ENCODE measurements at places on chromosomes 2 and 18.

DNA sequence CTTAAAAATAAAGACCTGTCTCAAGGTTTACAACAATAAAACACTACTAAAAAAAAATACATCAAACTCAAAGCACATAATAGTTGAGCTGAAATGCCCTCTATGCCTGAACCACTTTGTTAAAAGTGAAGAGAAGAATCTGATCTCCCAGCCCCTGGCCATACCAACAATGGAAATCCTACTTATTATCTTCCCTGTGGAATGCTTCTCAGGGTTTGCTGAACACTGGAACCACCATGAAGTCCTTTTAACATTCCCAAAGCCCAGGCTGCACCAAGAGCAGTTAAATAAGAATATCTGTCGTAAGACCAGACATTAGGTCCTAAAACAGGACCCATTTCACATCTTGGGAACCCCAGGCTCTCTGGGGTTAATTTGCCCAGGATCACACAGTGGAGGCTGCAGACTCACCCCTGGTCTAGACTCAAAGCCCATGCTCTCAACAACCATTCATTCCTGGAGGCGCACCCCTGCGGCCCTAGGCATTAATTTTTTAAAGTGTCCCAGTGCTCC lies 285.8 kb downstream of the STK39 start:
- DNase-seq: no peak

DNA sequence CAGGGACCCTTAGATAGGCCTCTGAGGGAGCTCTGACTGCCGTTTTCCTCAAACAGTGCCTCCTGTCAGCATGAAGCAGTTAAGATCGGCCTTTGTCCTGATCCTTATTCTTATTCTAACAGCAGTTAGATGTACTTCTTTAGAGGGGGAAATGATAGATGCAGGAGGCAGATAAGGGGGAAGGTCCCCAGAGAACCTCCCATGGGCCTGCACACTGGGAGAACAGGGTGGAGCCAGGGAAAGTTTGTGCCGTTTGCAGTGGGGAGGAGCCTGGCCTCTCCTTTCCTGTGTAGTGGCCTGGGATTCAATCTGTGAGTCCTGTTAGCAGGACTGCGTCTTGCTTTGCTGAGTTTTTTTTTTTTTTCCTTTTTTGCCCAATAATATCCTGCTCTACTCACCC lies 7.9 kb upstream of the INPP4A start:
- DNase-seq: no peak

DNA sequence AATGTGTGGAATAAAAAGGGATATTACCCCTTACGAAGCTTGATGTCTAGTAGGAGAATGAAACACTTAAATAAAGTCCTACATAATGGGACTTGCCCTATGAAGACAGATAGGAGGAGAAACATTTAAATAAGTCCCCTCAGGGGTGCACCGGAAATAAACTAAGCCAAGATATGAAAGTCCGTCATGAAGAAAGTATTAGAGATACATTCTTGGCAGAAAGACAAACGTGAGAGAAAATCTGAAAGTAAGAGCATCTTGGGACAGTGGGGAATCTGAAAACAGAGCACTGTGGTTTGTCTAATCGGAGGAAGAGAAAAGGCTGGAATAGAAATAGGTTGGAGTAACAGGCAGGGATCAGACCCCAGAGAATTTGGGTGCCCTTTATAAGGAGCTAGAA lies 516.9 kb upstream of the DSEL start:
- no peak for DNase-seq

DNA sequence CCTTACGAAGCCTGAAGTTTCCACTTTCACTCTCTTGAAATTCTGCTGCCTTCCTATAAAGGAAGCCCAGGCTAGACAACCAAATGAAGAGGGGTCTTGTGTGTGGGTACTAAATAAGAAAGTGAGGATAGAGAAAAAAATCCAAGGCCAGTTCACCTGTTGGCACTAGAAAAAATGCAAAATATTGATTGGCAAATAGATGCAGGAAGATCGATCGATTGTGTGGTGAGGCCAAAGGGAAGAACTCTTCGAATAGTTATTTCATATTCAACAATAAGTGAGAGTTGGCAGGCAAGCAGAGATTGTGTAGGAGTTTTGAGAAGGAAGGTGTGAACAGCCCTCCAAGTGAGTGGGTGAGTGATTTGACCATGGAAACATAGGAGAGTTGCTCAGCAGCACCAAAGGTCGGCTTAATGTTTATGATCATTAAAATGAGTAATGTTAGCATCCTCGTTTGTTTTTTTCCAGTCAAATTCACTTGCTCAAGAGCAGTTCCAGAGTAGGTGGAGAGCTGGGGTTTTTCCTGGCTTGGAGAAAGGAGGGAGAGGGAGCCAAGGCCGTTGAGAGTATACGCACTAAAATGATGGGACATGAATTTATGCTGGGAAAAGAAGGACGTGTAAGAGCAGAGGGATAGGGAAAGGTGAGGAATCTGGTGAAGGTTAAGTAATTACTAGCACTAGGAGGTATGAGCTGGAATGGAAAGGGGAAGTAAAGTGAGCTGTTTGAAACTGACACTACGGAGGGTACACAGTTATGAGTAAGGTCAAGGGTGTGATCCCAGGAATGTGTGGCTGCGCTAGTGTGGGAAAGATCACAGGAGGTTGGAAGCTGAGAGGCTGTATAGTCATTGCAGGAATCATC lies 1.1 kb upstream of the NAPG start:
- DNase-seq: no peak

- DNase-seq: peak; percentile 54
Measured at GRCh38 chr2:117785740-117786139, 28.8 kb upstream of the DDX18 start.

GRCh38 chr2:127597984-127598380 lies 48.0 kb upstream of the GPR17 start:
- no peak for DNase-seq

- DNase-seq: no peak
Measured at GRCh38 chr2:144083211-144083610, 436.7 kb downstream of the ZEB2 start.

DNA sequence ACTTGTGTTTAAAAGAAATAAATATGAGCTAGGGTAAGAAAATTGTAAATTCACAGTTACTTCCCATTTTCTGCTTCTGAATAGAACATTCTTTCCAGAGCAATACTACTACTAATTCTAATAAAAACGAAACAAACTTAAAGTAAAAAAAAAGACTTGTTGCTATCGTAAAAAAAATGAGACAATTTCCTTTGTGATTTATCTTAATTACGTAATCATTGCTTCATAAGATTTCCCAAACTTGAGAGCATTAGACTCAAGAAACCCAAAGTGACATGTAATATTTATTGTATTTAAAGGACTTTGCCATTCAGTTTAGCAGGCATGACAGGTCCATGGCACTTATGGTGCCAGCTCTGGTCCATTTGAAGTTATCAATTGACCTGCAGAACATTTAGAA lies 153.8 kb downstream of the AQP4 start:
- no peak for DNase-seq

DNA sequence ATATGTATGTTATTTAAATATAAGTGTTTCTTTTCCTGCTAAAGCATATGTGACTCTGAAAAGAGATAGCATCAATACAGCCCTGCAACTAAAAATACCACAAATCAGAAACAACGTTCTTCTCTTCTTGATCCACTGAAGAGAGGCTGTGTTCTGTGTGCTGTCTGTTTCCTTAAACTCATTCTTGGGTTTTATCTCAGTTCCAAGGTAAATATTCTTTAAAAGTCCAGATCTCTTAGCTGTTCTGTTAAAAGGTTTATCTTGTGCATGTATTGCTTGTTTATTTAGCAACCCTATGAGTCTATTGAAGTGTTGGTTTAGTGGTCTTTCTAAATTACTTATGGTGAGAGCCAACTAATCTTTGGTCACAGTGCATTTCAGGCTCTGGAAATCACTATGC lies 173.3 kb upstream of the NT5C1B start:
- DNase-seq: no peak

- no peak for DNase-seq
Measured at GRCh38 chr2:192073878-192074277, 120.9 kb downstream of the TMEFF2 start.

GRCh38 chr18:34077599-34077998 lies 147.1 kb downstream of the NOL4 start:
- no peak for DNase-seq

GRCh38 chr18:34494359-34494696 lies 215.8 kb upstream of the DTNA start:
- DNase-seq: no peak

DNA sequence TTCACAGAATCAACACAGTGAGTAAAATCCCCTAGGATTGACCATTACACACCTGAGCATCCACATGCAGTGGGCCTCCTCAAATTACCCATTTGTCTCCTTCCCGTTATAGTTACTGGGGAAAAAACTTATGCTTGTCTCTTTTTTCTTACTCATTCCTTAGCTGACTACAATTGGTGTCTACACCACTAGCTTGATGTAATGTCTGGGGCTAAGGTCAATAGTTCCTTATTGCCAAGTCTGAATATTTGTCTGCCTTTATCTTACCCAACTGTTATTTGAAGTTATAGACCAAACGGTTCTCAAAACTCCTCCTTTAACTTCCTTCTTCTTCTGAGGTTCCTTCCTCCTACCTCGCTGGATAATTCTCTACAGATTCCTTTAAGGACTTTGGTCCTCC lies 41.9 kb upstream of the TMEM17 start:
- DNase-seq: no peak

DNA sequence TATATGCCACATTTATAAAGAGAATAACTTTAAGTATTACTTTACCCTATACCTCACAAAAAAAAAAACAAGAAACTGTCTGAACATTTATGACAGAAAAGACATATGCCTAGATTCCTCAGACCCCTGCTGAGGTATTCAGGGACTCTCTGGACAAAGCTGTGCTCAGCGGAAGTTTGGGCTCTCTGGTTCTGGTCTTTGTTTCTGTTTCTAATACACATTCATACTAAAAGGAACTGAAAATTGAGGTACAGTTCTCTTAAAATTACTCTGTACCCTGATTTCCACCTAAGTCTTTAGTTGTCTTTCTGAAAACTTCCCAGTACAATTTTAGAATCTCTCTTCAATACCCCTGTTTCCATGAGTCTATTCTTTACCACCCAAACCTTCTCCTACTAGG lies 160.3 kb downstream of the IKZF2 start:
- DNase-seq: no peak

- DNase-seq: no peak
Measured at GRCh38 chr2:239252801-239253200, 148.0 kb downstream of the HDAC4 start.

GRCh38 chr2:64899081-64899865 lies 89.9 kb upstream of the SLC1A4 start:
- no peak for DNase-seq

DNA sequence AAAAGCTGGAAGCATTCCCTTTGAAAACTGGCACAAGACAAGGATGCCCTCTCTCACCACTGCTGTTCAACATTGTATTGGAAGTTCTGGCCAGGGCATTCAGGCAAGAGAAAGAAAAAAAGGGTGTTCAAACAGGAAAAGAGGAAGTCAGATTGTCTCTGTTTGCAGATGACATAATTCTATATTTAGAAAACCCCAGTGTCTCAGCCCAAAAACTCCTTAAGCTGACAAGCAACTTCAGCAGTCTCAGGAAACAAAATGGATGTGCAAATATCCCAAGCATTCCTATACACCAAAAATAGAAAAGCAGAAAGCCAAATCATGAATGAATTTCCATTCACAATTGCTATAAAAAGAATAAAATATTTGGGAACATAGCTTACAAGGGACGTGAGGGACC lies 11.1 kb downstream of the SLC8A1 start:
- no peak for DNase-seq

GRCh38 chr2:151654085-151654484 lies 80.2 kb downstream of the NEB start:
- DNase-seq: no peak

DNA sequence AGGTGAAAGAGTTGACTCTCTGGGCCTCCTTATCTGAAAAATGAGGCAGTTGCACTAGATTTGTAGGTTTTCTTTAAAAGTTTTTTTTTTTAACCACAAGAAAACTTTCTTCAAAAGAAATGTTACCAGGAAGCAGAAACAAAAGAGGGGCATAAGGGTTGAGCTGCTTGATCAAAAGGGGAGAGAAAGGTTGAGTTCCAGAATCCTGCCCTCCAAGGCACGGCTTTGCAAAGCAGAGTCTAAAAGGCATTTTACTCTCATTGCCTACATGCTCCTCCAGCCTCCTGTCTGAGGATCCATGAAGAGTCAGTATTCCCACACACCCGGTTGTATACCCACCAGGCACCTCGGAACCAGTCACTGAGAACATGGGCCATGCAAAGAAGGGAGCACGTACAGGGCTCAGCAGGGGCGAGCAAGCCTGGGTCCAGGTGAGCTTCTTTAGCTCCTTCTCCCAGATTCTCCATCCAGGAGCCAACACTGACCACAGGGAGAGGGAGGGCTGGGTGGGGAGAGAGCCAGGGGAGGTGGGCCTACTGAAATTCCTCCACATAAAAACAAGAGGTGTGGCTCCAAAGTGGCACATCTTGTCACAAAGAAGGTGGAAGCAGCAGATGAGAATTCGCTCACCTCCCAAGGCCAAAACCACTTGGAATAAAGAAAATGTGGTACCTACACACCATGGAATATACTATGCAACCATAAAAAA lies 116.0 kb upstream of the EPC2 start:
- DNase-seq: no peak

- DNase-seq: no peak
Measured at GRCh38 chr2:233101816-233102215, 41.7 kb downstream of the INPP5D start.

- no peak for DNase-seq
Measured at GRCh38 chr2:36740061-36740460, 43.6 kb downstream of the VIT start.

DNA sequence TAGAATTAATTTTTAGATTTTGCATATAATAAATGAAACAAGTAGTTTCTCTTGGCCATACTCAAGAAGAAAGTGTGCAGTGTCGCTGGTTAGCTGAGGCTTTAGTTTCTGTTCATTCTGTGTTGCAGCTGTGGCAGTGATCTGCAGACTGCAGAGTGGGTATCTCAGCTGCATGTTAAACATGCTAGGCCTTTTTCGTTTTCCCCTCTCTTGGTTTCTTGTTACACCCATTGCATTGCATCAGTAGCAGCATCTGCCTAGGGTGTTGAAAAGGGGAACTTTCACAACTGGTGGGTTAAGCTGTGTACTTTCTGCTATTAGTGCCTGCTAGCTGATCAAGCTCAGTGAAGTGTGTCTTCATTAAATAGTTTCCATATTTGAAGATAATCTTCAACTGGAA lies 51.3 kb downstream of the ACSL3 start:
- peak; percentile 80 for DNase-seq

DNA sequence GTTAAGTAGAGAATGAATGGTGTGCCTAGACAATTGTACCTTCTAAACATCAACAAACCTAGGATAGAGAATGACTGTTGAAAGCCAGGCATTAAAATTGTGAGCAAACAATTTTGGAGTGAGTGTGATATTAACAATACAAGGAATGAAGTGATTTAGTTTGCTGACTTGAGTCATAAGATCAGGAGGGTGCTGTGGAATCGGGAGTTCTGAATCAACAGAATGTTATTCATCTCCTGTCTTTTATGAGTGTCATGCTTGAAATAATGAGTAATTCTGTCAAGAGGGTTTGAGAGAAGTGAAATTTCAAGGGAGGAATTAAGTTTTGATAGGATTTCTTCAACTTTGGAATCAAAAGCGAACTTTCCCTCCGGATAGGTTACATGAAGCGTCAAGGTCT lies 214.4 kb upstream of the DSEL start:
- DNase-seq: no peak

- DNase-seq: peak; percentile 24
Measured at GRCh38 chr2:44016282-44016681, 20.5 kb upstream of the LRPPRC start.

- no peak for DNase-seq
Measured at GRCh38 chr2:120650022-120650644, 85.5 kb upstream of the GLI2 start.

Data from GM20000 (cell line).